ENCODE measurements at places on chromosomes 5 and 9.

DNA sequence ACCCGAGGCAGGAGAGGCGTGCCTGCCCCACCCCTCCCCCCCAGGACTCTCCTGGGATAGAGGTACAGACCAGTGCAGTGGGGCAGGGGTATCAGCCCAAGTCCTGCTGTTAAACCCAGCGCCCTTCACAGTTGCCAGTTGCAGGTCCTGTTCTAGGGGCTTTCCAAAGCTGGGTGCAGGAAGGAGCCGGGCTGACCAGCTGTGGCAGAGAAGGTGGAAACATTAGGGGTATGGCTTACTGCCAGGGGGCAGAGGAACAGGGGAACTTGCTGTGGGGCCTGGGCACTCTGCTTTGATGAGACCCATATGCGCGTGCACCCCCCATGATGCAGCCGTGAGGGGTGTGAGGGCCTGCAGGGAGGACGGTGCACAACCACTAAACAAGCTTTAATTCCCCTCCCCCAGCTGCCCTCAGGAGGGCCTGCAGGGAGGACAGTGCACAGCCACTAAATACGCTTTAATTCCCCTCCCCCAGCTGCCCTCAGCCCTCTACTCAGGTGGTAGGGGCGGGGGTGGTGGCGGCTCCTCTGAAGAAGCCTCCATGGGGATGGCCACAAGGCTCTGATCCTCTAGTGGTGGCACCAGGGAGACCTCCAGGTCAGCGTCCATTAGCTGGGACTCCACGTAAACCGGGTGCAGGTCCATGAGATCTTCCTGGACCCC lies 766 bp upstream of the LRRC26 start:
- no peak for DNase-seq

DNA sequence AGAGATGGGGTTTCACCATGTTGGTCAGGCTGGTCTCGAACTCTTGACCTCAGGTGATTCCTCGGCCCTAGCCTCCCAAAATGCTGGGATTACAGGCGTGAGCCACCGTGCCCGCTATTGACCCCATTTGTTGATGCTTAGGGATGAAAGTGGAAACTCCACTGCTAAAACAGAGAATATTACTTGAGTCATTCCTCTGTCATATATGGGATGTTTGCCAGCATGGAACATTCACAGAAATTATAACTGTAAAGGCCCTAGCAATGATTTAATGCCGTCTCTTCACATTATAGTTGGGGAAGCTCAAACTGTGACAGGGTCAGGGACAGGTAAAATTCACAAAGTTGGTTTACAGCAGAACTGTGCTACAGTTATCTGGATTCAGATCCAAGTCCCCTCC lies 94.5 kb downstream of the TMC1 start:
- no peak for DNase-seq

DNA sequence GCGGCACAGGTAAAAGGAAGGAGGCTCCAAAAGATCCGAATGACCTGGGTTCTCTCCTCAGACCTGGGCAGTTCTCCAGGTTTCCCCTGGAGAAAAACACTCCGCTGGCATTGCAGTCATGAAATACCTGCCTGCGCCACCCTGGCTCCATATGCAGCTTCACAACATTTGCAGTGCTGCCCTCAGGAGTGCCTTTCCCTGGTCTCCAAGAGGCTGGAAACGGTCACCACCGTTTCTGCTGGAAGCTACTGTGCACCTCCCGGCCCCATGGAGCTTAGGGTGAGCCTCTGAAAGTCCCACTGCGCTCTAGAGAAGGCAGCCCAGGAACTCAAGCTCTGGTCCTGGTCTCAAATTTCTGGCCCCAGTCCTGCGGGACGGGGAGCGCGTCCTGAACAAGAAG lies 670 bp downstream of the UGT3A1 start:
- no peak for DNase-seq

GRCh38 chr9:93952784-93953495 lies 2.2 kb downstream of the BARX1 start:
- no peak for DNase-seq

GRCh38 chr5:177015156-177015555 lies 7.3 kb upstream of the ZNF346 start:
- DNase-seq, result no peak
